Urothelium cell line (cell line): ENCODE measurements at places on chromosomes 3 and 15.

- no peak for DNase-seq
These were observed 106.2 kb downstream of the TMCO5A start for GRCh38 chr15:38040615-38041014.

- DNase-seq = no peak
These were observed 434.2 kb upstream of the CNTN3 start for GRCh38 chr3:75048650-75049049.

GRCh38 chr15:70023064-70023768 is 74.5 kb downstream of the TLE3 start:
- DNase-seq = peak; percentile 81

- no peak for DNase-seq
These were observed 358.5 kb downstream of the WDR72 start for GRCh38 chr15:53400986-53401385.

DNA sequence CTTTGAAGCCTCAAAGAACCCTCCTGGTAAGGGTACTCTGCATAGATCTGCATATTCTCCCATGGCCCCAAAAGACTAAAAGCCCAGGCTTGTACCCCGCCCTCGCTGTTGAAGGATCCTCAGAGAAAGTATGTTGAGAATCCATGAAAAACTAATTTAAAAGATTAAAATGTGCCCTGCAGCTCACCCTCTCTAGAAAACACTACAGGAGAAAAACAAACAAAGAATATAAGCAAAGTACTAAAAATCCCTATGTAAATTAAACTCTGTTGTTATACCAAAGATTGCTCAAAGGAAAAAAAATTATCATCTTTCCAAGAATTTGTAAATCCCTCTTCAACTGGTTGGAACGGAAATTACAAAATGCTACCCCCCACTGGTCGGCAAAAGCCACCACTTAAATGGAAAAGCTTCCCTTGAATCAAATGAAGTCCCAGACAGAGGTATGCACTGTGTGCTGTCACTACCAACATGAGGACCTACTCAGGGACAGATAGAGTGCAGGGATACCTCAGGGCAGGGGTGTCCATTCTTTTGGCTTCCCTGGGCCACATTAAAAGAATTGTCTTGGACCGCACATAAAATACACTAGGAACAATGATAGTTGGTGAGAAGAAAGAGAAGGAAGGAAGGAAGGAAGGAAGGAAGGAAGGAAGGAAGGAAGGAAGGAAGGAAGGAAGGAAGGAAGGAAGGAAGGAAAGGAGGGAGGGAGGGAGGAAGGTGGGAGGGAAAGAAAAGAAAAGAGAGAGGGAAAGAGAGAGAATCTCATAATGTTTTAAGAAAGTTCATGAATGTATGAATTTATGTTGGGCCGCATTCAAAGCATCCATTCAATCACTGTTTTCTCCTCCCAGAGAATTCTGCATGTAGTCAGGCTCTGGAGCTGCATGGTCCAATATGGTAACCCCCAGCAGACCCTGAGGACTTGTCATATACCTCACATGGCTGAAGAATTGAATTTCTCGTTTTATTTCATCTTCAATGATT is 88.1 kb downstream of the MAGI1 start:
- DNase-seq = no peak

DNA sequence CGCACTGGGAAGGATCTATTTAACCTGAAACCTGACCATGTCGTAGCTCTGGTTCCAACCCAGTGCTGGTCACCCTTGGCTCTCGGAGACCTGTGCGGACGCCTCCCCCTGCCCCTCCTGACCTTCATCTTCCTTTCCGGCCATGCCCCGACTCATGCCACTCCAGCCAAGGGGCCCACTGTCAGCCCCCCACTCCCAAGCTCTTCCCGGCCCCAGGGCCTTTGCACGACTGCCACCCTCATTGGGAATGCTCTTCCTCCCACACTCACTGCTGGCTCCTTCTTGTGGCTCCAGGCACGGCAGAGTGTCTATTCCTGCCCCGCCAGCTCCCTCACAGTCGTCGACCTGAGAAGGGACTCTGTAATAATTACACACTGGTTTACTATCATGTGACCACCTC is 9.4 kb upstream of the IQSEC1 start:
- DNase-seq = no peak

GRCh38 chr3:194364652-194365434 is 4.7 kb downstream of the LRRC15 start:
- DNase-seq = peak; percentile 31

DNA sequence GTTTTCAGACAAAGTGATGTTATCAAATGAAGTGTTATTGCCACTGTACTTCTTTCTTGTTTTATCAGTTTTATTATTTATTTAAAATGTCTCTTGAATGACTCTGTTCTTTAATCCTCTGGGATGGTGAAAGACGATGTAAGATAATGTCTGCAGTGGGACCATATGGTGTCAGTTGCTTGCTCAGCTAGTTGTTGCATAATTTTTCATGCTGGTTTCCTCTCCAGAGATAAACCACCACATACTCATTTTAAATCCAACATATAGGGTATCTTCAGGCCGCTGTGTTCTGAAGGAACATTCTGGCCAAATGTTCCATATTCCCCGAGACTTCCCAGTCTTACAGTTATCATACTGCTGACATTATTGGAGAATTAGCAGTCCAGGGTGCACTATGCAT is 75.9 kb downstream of the GABRG3 start:
- DNase-seq = no peak

DNA sequence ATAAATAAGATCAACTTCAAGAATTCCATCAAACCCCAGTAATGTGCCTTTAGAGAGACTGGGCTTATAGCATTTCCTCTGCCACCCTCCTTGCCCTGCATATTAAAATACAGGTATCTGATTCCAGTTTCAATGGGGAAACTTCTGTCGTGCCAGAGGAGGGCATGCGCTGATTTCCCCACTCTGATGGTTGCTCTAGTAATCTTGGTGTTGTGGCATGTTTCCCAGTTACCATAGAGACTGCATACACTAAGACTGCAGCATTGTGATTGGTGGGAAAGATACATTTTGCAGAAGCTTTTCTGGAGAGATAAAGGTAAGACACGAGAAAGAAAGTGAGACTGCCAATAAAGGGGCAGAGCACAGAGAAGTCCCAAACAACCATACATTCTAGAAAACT is 225.6 kb downstream of the TIGIT start:
- DNase-seq = no peak

DNA sequence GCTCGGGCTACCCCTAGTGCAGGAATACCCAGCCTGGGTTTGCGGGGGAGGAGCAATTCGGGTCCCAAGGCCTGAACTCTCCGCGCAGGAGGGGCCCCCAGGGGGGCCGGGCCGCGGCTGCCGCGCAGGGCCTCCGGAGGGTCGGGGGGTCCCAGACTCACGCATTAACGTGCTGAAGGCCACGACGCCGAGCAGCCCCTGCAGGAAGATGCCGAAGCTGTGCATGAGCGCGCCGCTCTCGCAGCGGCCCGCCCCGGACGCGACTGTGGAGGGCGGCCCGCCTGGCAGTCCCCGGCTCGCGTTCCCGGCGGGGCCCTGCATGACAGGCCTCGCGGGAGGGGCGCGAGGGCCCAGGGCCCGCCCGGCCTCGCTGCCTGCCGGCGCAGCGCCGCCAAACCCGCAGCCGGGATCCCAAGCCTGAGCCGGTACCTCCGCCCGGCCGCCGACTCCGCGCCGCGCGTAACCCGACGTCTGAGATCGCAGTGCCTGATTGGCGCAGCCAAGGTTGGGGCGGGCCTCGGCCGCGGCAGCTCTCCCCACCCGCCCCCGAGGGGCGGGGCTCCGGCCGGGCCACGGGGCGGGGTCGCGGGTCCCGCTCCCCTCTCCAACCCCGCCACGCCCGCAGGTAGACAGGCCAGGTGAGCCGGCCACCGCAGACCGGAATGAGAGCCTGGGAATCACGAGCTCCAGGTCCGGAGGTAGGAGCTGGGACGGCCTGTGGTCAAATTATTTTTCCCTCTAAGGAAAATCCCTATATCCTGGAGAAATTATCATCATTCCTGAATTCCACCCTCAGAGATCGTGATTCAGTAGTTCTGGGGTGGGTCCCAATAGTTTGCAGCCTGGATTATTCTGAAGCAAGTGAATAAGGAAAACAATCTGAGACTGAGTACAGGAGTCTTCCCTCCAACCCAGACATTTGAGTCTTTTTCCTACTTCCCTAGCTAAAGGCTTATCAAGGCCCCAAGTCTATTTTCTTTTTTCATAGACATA is at the start of gene STIMATE:
Gene STIMATE, minus strand, starts transcription at position 419 of the 993 bp plus-strand sequence. Its CDS starts 98 bp downstream, at position 321.
- peak; percentile 98 for DNase-seq

GRCh38 chr15:34358367-34358766 is 8.6 kb downstream of the LPCAT4 start:
- DNase-seq = no peak

DNA sequence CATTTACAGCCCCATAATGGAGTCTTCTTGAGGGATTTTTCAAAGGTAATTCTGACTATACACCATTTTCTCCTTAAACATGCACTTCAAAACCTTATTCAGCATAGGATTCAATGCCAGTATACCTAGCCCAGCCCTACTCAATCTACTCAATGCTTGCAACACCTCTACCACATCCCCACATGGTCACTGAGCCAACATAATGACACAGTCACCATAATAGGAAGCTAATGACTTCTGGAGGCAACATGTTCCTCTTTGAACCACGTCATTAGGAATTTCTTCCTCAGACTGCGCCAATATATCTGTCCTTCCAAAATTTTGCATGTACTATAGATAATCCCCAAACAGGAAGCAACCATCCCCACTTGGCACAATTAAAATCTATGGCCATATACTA is 153.9 kb upstream of the SETMAR start:
- DNase-seq = no peak

DNA sequence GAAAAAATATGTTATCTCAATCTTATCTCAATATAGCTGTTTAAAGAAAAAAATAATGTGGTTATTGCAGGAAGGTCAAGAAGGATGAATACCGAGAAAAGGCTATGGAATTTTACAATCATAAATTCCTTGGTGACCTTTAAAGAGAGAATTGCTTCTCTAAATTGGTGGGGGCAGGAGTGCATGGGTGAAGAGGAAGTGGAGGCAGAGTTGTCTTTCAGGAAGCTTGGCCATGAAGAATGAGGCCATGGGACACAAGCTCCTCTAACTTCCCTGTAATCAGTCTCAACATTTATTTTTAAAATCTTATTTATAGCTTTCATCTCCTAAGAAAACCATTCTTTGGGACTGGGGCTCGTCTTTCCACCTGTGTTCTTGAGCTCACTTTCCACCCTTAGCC is 22.4 kb upstream of the ALDH1A2 start:
- no peak for DNase-seq

- no peak for DNase-seq
These were observed 87.6 kb downstream of the CFAP44 start for GRCh38 chr3:113353678-113354077.

DNA sequence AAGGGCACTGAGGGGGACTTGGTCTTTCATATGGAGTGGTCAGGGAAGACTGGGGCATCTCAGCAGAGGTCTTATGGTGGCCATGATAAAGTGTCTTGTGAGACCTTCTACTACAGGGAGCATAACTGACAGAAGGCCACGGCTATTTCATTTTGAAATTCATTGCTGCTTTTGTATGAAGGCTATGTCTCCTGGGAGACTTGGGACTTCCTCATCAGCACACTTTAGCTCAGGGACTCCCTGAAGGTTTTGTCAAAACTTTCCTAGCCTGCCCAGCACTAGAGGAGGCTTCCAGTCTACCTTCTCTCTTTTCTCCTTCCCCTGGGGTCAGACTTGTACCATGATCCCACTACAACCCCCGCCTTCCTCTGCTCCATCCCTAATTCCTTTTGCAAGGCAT is 77.2 kb upstream of the RASGRF1 start:
- DNase-seq = no peak

- no peak for DNase-seq
These were observed 125.0 kb downstream of the ZNF280D start for GRCh38 chr15:56608140-56608778.

- DNase-seq = no peak
These were observed 50.5 kb upstream of the UBP1 start for GRCh38 chr3:33490641-33491241.

DNA sequence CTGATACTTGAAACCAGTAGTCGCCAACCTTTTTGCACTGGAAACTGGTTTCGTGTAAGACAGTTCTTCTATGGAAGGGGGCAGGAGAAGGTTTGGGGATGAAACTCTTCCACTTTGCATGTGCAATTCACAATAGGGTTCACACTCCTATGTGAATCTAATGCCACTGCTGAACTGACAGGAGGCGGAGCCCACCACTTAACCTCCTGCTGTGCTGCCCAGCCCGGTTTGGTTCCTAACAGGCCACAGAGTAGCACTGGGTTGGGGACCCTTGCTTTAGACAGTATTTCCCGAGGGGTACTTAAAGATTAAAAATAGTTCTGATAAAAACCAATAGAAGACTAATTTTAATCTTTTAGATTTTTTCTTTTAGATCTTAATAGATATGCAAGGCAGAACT is 11.1 kb downstream of the TFG start:
- no peak for DNase-seq

- DNase-seq = no peak
These were observed 50.5 kb upstream of the FGD5 start for GRCh38 chr3:14768182-14768790.

- peak; percentile 10 for DNase-seq
These were observed 46.0 kb downstream of the GALK2 start for GRCh38 chr15:49215768-49216739.

- DNase-seq = no peak
These were observed 751.5 kb downstream of the SQOR start for GRCh38 chr15:46386356-46386755.

DNA sequence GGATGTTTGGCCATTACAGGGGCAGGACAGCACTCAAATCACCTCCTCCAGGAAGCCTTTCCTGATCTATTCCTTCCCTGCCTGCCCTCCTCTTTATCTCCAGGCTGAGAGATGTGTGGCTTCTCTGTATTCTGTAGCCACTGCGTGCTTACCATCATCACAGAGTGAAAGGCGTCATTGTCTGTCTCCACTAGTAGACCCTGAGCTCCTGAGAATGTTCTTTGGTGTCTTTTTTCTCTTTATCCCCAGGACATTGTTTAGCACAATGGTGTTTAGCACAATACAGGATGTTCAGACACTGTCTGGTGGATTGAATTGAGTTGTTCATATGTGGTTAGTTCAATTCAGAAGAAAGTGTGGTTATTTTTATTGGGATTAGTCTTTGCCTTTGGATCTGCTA is 26.2 kb upstream of the LARS2 start:
- DNase-seq = no peak

DNA sequence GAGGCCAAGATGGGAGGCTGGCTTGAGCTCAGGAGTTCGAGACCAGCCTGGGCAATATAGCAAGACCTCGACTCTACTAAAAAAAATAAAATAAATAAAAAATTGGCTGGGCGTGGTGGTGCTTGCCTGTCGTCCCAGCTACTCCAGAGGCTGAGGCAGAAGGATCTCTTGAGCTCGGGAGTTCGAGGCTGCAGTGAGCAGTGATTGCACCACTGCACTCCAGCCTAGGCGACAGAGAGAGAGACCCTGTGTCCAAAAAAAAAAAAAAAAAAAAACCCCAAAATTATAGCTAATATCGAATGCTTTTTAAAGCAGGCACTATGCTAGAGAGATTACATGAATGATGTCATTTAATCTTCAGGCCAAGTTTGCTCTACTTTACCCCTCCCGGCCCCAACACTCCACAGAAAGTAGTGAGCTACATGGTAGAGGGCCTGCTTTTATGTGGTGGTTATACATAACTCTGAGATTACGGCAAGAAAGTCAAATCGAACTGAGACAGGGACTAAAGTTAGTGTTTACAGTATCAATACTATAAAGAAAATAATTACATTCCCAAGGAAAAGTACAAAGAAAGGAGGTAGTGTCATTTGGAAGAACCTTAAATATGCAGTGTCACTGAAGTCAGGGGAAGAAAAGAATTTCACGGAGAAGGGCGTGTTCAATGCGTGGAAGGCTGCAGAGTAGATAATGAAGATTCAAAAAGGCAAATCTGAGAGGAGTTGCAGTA is 1.1 kb downstream of the ADPGK start:
- no peak for DNase-seq
